ENCODE measurements at places on chromosomes 5 and 9.

GRCh38 chr5:140546851-140547507 is 483 bp upstream of the EIF4EBP3 start:
- DNase-seq: peak; percentile 67

DNA sequence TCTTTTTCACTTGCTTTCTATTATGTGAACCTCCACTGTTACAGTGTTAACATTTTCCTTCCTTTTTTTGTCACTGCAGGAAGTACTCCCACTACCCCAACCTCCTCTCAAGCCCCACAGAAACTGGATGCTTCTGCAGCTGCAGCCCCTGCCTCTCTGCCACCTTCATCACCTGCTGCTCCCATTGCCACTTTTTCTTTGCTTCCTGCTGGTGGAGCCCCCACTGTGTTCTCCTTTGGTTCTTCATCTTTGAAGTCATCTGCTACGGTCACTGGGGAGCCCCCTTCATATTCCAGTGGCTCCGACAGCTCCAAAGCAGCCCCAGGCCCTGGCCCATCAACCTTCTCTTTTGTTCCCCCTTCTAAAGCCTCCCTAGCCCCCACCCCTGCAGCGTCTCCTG is 18.8 kb downstream of the NUP214 start:
- no peak for DNase-seq

DNA sequence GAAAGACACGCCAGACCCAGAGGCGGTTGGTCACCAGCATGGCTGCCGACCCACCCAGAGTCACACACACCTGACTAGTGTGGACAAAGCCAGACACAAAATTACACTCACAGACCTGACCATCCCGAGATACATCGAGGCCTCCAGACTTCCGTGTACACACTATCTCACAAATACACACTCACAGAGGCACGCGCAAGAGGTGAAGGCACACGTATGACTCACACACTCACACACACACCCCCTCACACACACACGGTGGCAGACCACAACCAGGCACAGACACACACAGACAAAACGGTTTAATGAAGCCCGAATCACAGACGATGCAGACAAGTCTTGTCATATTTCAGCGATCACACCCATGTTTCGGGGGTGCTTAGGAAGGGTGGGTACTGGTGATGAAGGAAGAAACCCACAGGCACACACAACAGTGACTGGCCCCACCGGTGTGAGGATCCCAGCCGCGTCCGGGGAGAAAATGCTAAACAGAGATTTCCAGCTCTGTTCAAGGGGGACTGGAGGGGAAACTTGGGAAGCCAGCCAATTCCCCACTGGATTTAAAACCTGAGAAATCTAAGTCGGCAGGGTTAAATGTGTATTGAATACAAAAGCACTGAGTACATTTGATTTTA is 51.3 kb downstream of the CRB2 start:
- no peak for DNase-seq

DNA sequence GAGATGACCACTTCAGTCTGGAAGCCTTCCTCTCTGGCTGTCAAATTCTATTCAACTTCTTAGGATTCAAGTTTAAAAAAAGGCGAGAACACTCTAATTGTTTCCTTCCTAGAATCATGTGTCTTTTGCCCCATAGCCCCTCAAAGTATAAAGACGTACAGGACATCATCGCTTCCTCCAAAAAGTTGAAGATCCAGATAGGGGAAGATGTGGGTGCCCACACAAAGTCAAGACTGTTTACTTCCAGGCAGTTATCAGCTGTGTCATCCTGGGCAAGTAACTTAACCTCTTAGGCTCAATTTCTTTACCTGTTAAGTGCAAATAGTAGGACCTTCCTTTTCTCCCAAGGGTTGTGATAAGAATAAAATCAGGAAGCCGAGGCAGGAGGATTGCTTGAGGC is 40.1 kb downstream of the PPARGC1B start:
- no peak for DNase-seq

GRCh38 chr9:124411514-124412227 is 3.6 kb downstream of the PSMB7 start:
- peak; percentile 42 for DNase-seq

GRCh38 chr9:132312426-132312825 is 42.4 kb downstream of the SETX start:
- DNase-seq: no peak

DNA sequence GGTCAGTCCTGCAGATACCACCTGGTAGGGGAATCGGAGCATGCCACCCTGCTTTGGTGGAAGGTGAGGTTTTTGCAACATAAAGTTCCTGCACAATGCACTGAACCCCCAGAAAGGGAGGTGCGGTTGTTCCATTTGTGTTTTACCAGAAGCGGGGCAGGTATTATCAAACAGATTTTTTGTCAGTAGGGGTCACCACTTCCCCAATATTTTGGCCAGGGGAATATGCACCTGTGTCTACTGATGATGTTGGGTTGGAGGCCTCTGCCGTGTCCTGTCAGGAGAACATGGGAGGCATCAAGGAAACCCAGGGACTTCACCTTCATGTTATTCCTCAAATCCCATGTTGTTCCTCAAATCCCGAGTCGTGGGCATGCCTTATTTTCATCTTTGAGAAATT is 438.7 kb downstream of the NTRK2 start:
- DNase-seq: no peak

GRCh38 chr9:94630833-94631232 is 8.5 kb downstream of the FBP1 start:
- no peak for DNase-seq

DNA sequence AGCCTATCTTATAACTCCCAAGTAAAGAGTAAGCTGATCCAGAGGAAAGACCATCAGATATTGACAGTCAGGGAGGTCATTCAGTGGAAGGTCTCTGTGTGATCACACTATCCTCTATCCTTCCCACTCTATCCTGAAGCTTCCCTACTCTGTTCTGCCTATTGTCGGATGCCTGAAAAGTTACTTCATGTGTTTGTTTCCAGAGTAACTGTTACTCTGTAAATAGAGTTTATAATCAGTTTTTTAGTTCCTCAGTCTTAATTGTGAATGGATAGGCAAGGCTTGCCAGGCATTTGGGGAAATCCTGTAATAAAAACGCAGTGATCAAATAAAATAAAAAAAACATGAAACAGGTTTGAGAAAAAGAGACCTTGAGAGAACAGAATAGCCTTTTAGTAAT is 79.8 kb downstream of the XRCC4 start:
- DNase-seq: no peak
